NCI-H2171 treated with DMSO at 0.1 percent for 48 hours (cell line): ENCODE measurements at places on chromosomes 12 and 14.

DNA sequence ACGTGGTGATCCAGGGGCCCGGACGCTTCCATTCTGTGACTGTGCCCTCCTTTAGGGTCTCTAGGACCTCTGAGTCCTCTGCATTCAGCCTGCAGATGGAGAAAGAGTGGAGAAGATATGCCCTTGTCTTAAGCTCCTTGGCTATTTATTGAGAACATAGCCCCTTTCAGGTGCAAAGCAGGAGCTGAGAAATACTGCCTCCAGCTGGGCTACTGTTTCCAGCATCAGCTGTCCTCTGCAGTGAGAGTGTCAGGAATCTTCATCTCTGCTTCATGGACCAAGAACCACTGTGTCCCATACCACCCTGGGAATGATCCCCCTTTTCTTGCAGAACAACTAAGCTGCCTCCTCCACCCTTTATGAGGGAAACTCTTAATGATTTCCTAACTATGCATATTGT, 47.8 kb upstream of the CEP83 start:
- no peak for DNase-seq

DNA sequence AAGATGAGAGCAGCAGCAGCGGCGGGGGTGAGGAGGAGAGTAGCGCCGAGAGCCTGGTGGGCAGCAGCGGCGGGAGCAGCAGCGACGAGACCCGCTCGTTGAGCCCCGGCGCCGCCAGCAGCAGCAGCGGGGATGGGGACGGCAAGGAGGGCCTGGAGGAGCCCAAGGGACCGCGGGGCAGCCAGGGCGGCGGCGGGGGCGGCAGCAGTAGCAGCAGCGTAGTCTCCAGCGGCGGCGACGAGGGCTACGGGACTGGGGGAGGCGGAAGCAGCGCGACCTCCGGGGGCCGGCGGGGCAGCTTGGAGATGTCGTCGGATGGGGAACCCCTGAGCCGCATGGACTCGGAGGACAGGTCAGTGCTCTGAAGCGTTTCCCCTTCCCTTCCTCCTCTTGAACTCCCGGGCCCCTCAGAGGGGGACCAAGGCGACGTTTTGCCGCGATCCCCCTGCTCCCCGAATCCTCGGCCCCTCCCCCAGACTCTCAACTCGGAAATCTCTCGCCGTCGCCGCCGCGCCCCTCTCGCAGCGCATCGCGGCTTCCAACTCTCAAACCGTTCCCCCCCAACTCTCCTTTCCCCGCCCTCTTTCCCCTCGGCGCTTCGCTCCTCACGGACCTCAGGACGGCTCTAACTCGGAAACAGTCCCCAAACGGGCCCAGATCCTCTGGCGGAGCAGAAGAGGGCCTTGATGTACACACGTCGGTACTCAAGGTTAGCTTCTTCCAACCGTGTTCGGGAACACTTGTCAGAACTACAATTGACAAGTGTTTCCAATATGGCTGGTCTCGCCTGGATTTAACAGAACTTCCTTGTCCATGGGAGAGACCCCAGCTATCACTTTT, 947 bp downstream of the AEBP2 start:
- DNase-seq, result peak; percentile 56

DNA sequence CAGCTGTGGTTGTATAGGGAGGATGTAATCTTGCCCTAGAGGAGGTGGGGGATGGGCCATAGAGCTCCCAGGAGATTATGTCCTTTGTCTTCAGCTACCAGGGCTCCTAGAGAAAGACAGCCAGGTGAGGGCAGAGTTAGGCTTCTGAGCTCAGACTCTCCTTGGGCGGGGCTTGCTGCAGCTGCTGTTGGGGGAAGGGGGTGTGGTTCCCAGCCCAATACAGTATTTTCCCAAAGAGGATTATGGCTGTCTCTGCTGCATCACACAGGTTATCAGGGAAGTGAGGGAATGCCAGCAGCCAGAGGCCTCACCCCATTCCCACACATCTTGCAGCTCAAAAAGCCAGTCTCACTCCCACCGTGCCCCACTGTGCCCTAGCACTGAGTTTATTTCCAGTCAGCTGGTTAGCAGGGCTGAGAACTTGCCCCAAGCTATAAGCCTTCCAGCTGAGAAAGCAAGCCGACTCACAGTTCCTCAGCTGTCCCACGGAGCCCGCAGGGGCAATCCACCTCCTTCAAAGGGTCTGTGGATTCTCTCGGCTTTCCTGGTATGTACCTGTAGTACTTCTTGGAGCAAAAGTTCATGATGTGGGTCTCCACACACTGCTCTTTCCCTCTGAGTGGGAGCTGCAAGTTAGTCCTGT, 217.3 kb upstream of the CPNE8 start:
- DNase-seq, result no peak

DNA sequence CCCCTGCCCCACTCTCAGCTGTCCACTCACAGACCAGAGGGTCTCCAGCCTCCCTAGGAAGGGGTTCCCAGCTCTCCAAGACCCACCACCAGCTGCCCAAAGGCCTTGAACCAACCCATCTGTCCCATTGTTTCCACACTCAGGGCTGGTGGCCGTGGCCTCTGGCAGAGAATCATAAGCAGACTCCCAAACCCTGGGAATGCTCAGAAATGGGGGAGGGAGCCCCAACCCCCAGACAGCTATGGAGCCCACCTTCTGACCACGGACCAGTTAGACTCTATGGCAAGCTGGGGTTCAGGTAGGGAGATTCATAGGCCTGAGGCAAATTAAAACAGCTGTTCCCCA, 280.0 kb downstream of the DPF3 start:
- DNase-seq, result no peak

- DNase-seq, result peak; percentile 19
Observed at GRCh38 chr12:5898874-5899273, 46.2 kb downstream of the ANO2 start.

DNA sequence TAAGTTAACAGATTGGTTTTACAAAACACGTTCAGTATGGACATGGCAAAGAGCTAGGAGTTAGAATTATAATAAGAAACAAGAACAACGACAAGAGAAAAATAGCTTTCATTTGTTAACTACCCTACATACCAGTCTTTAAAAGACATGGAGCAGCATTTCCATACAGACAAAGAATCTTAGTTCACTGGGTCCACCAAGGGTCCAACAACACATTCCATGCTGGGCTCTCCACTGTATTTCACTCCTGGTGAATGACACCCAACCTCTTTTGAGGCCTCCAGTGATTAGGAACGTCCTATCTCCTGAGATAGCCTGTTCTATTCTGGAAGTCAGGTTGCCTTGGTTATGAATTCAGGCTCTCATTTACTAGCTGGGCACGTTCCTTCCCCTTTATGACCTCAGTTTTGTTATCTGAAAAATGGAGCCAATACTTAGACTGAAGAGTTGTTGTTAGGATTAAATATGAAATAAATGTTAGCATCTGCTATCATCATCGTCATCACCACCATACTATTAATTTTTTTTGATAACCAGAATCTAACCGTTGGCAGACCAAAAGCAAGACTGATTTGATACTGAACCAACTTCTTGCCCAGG, 37.7 kb downstream of the C12orf75 start:
- DNase-seq, result no peak

DNA sequence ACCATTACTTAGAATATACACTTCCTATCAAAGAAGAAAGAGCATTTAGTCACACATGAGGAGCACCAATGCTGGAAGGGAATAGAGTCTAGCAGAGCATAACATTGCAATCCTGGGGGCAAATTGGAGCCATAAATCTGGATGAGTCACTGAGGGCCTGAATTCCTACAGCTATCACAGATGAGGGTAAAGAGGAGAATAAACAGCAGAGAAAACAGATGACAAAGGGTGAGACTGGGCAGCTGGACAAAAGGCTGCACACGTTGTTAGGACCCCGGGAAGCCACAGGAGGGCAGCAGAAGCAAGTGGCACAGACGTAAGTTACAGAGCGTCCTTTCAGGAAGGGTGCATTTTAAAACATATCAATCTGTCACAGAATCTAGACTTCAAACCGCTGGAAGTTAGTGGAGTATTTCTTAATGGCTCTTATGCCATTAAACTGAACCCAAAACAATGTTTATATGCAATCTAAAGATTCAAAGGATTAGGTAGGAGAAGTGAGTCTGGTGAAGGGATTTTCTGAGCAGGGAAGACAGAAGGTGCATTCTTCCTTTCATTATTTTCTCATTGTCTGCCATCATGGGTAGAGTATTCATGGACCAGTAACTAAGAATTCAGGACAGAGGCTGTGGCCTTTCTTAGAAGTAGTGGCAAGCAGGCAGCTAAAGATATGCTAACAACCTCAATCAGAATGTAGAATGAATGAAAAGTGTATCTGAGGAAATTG, 159.8 kb upstream of the DAAM1 start:
- peak; percentile 81 for DNase-seq

GRCh38 chr12:26853303-26854030, 20.5 kb upstream of the ITPR2 start:
- peak; percentile 79 for DNase-seq

GRCh38 chr14:61256826-61257468, 24.2 kb downstream of the TMEM30B start:
- DNase-seq, result no peak

DNA sequence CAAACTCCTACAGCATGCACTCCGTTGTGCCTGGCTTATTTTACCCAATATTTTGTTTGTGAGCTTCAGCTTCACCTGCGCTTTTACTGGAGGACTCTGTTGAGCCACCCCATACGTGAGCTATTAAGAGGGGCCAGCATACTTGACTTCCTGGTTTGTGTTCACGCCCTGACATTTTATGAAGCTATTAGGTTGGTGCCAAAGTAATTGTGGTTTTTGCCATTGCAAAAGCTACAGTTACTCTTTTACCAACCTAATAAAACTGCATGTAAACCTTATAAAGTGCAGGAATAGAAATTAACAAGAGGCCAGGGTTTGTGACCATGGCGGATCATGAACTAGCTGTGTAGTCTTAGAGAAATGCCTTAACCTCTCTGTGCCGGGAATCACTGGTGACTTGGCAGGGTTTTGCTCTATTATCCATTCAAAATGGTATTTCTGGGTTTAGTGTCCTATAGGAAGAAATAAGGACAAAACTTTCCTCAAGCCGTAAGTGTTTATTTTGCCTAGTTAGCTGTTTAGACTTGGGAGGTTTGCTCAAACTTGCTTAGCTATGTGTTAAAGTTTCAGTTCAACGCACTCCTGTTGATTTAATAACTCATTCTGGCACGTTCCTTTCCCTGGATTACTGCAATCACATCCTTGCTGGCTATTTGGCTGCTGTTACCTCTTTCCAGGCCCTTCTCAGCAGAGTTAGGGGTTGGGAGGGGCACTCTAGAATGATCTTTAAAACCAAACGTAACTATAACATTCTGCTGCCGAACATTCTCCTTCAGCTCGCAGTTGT, 1027.6 kb downstream of the BCL11B start:
- no peak for DNase-seq

DNA sequence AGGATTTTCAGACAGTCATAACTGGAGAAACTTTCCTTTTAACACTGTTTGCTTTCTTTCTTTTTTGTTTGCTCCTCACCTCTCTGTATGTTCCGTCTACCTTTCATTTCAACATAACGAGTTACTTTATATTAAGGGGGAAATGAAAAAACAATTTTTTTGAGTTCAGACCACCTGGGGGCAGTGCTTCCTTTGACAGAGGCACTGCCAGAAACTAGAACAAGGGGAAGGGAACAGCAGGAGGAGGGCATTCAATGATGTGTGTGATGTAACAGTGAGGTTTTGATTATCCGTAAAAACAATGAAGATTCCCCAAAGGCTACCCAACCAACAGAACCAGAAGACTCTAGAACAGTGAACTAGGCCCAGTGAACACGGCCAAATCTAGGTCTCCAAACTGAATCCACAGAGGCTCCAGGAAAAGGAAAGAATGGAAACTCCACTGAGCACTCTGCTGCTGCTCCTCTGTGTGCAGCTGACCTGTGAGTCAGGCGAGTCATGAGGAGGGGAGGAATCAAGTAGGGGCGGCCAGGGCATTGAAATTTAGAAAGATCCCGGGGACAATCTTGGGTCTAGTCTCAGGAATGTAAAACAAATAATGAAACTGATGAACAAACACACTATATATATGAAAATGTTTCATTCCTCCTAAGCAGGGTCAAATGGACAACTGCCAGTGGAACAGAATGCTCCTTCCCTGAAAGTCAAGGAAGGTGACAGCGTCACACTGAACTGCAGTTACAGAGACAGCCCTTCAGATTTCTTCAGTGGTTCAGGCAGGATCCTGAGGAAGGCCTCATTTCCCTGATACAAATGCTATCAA, 323.5 kb downstream of the DAD1 start:
- peak; percentile 45 for DNase-seq
